ENCODE measurements at places on chromosomes 12 and 14. TPM values are rescaled to one million over a fixed set of nuclear protein-coding genes. Genes with fewer than 3 reads are reported as not detected.

The NTF3 gene
- total RNA-seq: 12.7 TPM

The RTL1 gene
- not detected for total RNA-seq

The CFAP54 gene
- total RNA-seq: 0.51 TPM

The VRTN gene
- total RNA-seq: not detected

The TTC6 gene
- total RNA-seq: 9.3 TPM

The CFAP251 gene
- total RNA-seq: 4.2 TPM

The ADAM21 gene
- 0.40 TPM for total RNA-seq

The MYBPC1 gene
- not detected for total RNA-seq

The DPF3 gene
- total RNA-seq: 6.4 TPM

The NTN4 gene
- 36.5 TPM for total RNA-seq

The KRT75 gene
- total RNA-seq: 1.1 TPM

The ANO2 gene
- total RNA-seq: 1.2 TPM

The MAPK1IP1L gene
- 69.4 TPM for total RNA-seq

The MANSC1 gene
- 1.5 TPM for total RNA-seq

The HNF1A gene
- total RNA-seq: not detected

The KRT86 gene
- total RNA-seq: 0.65 TPM

The LRRC10 gene
- not detected for total RNA-seq

The C1S gene
- total RNA-seq: 5.5 TPM

The KRT83 gene
- total RNA-seq: not detected

The SMARCC2 gene
- total RNA-seq: 25.6 TPM

The HHIPL1 gene
- total RNA-seq: 2.5 TPM

The ANG gene
- 2.4 TPM for total RNA-seq

The PRH2 gene
- not detected for total RNA-seq
